NCI-H1930 (cell line): ENCODE measurements at places on chromosomes 3 and 15.

DNA sequence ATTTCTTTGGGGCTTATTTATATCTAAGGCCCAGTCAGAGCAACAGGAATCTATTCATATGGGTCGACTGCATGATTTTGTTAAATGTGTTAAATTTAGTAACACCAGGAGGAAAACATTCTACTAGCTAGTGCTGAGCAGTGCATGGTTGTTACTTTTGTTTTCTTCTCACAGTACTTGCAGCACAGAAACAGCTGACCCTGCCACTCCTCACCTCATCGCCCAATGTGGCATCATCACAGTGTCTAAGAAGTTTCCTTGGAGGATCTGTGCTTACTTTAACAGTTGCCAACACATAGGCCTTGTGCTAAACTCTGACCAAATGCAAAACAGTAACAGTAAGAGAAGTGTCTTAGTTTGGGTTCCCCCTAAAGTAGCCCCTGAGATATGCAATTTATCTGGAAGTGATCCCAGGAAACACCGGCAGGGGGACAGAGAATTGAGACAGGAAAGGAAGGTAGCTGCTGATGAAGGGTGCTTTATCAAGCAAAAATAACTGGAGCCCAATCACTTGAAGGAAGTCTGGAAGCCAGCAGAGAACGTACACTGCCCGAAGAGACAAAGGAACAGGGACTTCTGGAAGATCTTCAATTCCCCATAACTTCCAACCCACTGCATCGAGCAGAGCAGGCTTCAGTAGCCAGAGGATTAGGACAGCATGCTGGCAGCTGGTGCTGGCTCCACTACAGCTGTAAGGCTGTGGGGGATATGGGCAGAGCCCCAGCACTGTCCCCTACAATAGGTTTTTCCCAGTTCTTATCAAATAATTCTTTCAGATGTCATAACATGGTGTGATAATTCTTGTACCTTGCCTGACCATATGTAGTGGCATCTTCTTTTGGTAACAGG is 36.0 kb upstream of the ULK4 start:
- no peak for DNase-seq

GRCh38 chr15:60154764-60155325 is 150.7 kb downstream of the FOXB1 start:
- no peak for DNase-seq

DNA sequence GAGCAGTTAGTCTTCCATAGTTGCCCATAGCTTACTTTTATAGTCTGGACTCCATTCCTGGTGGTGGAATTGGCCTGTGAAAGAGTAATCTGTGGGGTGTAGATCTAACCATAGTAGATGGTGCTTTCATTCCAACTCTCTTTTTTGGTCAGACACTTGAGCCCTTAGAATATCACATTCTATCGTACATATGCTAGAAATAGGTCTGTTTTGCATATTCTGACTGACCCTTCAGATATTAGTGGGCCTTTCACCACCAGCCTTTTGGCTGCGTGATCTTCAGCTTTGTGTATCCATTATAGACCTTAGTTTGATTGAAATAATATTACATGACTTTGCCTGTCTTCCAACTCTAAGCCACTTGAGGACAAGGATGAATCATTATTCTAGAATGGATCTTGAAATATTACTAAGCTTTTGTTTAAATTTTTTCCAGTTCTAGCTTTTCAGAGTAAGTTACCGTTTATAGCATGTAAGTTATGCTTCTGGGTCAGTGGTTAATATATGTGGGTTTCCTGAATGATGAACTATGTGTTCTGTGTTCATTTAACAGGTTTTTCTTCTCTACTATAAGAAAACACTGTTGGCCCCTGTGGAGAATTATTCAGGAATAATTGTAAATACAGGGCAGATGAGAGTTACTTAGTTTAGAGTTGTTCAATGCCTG is 8.7 kb downstream of the RAB7A start:
- DNase-seq = no peak

- no peak for DNase-seq
These were observed 6.7 kb downstream of the LYZL4 start for GRCh38 chr3:42403737-42404136.

- DNase-seq = no peak
These were observed 21.1 kb downstream of the ANXA2 start for GRCh38 chr15:60376677-60377095.

- DNase-seq = peak; percentile 41
These were observed 31.7 kb upstream of the MNS1 start for GRCh38 chr15:56496635-56497034.
